Activated CD8-positive, alpha-beta memory T cell treated with anti-CD3 and anti-CD28 coated beads, Interleukin-2, amount 10 ng/mL, durations not matched to agents 7 days and 5 days (primary cell): ENCODE measurements at places on chromosomes 5 and 9.

DNA sequence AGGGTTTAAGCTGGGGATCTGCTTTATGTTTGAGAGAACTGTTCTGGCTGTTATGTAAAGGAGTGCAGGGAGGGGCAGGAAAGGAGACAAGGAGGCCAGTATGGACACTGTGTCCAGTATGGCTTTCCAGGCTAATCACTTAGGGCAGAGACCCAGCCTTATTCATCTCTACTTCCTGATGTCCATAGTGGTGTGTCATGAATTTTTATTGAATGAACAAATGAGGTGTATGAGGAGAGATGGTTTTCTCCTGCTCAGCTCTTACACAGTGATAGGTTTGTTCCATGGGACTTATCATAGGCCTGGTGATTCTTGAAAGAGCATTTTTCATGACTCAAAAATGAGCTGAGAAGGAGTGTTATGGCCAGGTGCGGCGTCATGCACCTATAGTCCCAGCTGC is 20.5 kb upstream of the FGFR4 start:
- no peak for DNase-seq

GRCh38 chr9:745761-746380 is 95.6 kb upstream of the DMRT1 start:
- DNase-seq, result no peak

DNA sequence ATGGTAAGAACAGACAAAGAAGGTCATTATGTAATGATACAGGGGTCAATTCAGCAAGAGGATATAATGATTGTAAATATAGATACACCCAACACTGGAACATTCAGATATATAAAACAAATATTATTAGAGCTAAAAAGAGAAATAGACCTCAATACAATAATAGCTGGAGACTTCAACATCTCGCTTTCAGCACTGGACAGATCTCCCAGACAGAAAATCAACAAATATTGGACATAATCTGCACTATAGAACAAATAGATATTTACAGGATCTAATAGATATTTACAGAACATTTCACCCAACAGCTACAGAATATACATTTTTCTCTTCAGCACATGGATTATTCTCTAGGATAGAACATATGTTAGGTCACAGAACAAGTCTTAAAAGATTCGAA is 190.6 kb upstream of the RFX3 start:
- DNase-seq, result no peak

GRCh38 chr5:53076014-53076583 is 33.5 kb downstream of the MOCS2 start:
- no peak for DNase-seq

GRCh38 chr9:20623021-20623747 is 885 bp upstream of the MLLT3 start:
- peak; percentile 81 for DNase-seq

GRCh38 chr5:138503487-138504270 is 38.4 kb downstream of the EGR1 start:
- peak; percentile 48 for DNase-seq

DNA sequence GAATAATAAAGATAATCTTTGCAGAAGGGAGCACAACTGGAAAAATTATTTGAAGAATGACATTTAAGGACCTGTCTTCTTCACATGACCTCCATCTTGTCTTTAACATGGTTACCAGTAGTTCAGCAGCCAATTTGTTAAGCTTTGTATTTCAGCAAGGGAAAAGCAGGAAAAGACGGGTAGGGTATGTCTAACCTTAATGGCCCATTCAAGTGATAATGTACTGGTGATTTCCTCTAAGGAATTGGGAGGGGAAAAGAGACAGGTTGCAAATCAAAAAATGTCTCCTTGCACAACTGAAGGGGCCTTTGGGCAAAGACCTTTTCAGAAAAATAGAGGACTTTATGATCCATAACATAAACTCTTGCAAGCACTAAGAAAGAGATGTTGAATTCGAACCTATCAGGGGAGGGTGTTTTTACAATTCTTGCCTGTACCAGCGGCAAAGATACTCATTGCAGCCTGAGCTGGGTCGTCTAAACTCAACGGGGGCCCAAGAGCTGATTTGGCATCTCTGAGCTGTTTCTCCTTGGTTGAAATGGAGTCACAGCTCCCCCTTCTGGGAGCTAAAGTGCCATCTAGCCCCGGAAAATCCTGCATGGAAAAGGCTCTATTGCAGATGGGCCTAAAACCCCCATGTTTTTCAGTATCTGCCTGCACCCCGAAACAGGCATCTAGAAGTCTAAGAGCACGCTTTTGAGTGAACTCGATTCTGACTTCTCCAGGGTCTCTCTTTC is 3.8 kb downstream of the BRINP1 start:
- no peak for DNase-seq

GRCh38 chr9:98516205-98516896 is 192.4 kb downstream of the GABBR2 start:
- no peak for DNase-seq

DNA sequence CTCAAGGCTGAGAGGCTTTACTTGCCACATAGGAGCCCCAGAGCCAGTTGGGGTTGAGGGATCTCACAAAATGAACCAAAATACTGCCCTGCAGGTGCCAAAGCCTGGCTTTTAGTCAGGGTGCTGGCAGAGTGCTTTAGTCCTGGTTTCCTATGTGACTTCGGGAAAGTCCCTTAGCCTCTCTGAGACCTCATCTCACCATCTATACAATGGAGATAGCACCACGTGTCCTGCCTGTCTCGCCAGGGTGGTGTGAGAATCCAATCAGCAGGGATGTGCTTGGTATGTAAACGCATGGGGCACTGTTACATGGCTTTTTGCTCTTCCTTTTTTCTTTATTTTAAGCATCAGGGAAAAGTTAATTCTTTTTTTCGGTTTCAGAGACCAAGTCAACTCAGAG is 68.3 kb downstream of the SHB start:
- no peak for DNase-seq

DNA sequence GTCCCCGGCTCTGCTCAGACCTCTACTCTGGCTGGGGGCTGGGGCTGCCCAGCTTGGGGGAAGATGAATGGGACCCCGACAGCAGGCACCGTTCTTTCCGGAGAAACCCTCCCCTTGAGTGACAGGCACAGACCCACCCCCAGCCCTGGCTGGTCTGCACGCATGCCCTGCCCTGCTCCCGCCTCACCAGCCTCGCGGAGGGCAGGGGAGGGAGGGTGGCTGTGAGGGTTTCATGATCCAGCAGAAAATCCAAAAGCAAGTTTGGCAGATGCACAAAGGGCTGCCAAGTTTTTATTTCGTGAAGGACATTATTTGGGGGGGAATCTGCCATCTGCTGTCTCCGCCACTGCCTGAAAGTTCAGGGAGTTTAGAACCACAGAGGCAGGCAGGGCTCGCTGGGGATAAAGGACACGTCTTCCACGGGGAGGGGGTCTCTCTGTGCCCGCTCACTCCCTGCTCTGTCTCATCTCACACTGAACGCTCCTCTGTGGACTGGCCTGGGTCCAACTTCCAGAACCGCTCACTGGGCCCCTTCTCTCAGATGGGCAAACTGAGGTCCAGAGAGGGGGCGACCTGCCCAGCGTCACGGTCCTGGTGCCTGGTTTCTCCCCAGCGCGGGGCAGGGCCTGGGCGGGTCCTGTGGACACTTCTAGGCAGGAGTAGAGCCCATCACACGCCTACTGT is 92.9 kb downstream of the RXRA start:
- DNase-seq, result no peak

DNA sequence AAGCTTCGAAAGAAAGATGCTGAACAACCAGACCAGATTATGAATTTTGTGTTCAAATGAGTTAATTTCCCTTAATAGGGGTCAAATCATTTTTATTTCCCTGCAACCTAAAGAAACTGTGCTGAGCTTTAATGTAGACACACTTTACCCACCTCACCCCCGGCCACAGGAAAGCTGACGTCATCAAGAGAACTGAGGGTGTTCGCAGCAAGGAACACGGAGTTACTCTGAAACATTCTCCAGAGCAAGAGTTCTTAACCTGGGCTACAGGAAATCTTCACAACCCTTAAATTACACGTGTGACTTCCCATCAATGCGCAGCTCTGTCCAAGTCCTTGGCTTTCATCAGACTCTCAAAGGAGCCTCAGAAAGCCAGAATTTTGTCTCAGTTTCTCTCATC is 116.3 kb downstream of the COL23A1 start:
- no peak for DNase-seq

DNA sequence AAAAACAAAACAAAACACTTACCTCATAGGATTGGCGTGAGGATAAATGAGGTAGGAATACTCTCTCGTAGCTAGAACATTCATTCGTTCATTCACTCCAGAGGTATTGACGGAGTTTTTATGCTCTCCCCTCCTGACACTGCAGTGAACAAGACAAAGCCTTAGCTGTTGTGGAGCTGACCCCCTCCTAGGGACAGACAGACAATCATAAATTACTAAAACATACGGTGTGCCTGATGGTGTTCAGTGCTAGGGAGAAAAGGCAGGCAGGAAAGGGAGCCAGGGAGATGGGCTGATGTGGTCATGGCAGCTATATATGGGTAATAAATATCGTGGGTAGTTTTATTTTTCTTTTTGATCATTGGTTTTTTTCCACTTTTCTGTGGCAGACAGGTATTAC is 5.7 kb upstream of the BRD3 start:
- no peak for DNase-seq

DNA sequence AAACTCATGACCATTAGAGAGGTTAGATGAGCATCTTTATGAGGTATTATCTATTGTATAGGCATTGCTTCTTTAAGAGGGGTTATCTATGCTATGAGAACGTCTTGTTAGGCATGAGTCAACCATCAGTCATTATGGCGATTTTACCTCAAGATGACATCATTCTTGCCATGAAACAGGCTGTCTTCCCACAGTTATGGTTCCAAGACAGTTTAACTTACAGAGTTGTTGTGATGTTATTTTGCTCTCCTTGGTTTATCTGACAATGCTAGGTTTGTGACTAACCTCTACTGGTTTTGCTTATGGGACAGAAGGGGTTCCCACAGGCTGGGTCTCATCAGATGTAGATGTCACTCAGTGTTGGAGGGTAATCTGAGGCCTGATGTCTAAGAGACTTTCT is 1864.7 kb upstream of the ACO1 start:
- no peak for DNase-seq

DNA sequence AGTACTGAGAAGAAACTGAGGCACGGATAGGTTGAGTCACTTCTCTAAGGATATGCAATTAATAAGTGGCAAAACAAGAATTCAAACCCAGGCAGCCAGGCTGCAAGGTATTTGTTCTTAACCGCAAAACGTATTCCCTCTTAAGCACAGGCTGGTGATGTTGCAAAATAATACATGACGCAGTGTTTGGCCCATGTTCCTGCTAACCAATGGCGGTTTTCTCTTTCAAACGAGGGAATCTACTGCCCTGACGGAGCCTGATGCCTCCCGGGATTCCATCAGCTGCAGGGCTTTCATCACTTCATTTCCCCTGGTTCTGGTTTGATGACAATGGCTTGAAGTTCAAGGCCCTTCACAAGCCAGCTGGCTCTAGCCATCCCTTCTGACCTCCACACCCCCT is 154.8 kb downstream of the SLIT3 start:
- DNase-seq, result no peak

DNA sequence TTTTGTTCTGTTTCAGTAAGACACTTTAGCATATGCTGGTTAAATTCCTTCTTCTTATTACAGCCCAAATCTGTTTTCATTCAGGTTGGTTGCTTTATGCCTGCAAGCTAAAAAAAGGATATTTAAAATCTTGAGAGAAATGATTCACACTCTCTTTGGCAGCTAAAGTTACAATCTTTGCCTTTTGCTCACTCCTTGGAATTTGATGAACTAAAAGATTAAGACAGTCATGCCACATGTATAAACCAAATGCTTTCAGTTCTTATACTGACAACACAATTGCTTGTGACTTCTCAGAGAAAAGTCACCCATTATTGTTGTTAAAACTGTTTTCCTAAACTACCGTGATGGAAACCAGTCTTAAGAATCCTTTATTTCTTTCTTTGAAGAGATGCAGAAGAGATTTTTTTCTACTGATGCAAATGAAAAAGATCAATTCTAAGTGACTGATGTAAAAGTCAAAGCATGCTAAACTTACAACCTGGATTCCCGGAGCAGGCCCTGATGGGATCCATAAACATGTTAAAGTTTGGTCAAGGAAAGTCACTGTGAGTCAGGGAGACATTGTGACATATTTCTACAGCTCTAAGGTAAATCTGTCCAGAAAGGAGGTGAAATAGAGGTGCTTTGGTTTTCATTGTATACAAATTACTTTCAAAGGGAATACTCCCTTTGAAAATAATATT is 144.2 kb upstream of the CDH10 start:
- no peak for DNase-seq

DNA sequence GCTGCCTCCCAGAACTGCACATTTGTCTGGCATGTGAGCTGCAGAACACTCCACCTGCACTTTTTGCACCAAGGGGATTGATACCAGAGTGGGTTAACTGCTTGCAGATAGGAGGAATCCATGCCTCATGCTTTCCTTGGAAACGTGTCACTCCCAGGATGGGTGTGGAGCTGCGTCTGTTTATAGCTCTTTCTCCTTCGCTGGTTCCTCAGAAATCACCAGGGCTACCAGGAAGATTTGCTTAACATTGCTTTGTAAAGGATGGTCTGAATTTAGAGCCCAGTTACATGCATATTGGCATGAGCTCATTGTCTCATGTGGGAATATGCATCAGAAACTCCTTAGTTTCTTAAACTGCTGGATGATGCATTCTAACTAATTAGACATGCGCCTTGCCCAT is 234.6 kb downstream of the GADD45G start:
- DNase-seq, result peak; percentile 37

DNA sequence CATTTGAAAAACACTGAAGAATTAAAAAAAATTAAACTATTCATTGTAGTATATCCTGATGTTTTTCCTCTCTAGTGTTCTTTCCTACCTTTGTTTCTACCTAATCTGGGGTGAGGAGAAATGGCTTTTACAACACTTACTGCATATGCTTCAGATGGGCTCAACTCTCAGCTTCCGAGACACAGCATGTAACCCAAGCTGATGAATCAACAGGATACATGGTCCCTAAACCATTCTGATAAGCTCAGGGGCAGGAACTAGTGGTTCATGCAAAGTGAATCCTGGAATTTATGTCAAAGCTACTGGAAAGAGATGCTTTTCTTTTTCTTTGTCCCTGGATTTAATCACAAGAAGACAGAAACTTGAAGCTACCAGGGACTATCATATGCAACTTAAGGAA is 672.5 kb upstream of the RORB start:
- no peak for DNase-seq

DNA sequence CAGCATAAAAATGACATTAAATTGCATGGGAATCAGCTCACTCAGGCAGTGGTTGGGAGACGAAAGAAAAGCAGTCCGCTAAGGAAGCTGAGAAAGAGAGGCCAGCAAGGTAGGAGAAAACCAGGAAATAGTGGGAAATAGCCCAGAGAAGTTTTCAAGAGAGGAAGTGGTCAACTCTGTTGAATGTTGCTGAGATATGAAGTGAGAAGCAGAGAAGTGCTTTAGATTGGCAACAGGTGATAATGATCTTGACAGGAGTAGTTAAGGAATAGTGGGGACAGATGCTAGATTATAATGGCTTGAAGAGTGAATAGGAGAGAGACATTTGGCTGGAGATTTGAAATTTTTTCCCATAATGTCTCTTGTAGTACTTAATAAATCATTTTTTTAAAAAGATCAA is 30.8 kb downstream of the CNTRL start:
- DNase-seq, result no peak
